Frontal cortex (tissue), 4 donors: ENCODE measurements at places on chromosomes 6 and 20.
A peak's percentile ranks its signal among the peaks of the same experiment; 100 is the strongest.

GRCh38 chr6:25242567-25242966 is 36.6 kb upstream of the CARMIL1 start:
- DNase-seq, result no peak

DNA sequence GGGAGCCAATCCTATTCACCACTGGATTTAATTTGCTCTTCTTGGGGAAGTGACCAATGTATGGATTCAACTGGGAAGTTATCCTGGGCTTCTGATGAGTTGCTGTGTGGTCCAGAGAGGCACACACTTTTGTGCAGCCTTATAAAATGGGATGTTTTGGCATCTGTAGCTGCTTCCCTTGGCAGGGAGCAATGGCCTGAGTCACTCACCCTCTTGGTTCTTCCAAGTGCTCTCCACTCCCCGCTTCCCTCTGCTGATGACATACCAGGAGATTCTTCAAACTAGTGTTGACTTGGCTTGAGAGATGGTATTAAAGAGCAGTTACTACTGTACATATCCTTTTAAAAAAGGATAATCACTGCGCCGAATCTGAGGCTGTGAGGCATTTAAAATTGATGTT is 105.8 kb downstream of the JARID2 start:
- no peak for DNase-seq

GRCh38 chr6:166418691-166419143 is 36.0 kb upstream of the MPC1 start:
- DNase-seq, result no peak

- no peak for DNase-seq
Measured at GRCh38 chr6:100035873-100036653, 42.0 kb upstream of the MCHR2 start.

DNA sequence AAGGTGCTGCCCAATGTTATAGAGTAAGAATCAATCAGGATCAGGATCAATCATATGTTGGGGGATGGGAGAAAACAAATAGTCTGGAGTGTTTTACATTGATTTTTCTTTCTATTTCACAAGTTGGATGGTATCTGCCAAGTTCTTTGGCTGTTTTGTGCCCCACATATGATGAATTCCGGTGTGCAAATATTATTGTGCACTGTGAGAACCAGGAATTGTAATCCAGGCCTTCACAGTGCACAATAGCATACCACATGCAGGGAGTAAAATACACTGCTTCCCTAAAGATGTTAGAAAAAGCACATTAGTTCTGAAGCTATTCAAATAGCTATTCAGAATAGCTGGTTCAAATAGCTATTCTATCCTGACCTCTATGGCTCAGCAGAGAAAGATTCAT is 133.7 kb downstream of the LCA5 start:
- no peak for DNase-seq

DNA sequence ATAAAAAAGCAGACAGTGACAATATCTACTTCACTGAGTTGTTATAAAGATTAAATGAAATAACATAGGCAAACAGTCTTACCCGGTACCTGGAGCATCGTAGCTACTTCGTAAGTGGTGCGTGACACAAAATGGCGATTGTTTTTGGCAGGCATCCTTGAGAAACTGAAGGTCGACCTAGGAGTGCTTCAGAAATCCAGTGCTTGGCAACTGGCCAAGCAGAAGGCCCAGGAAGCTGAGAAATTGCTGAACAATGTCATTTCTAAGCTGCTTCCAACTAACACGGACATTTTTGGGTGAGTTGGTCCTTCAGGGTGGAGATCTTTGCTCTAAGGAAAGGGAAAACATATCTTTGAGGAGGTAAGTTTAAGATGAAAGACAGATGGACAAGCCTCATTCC is 4.8 kb downstream of the BPIFA2 start:
- no peak for DNase-seq

GRCh38 chr6:165986914-165987482 is 180.7 kb downstream of the TBXT start:
- DNase-seq, result no peak

DNA sequence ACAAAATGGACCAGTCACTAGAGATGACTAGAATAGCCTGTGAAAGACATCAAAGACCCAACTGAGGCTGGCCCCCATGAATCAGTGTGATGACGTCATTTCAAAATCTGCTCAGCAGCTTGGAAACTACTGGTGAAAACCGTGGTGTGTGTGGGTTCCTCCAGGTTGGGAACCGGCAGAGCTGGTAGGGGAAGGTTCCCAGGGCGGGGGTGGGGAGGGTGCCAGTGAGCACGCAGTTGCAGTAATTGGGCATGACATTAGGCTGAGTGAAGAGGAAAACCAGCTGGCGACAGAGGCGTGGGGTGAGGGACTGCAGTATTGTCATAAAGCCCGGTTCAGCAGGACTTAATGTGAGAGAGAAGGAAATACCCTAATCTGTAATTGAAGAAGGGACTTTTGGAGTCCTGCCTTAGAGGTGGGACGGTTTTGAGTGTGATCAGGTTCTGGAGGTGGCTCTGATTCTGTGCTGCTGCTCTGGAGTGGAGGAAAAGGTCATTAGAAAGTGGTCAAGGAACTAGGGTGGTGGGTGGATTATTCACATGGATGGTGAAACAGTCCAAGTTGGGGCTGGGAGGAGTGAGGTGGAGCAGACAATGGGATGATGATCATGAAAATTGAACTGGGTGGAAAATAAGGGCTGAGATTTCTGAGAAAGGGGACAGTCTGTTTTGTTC is 52.0 kb upstream of the MTHFD1L start:
- DNase-seq, result peak; percentile 35

DNA sequence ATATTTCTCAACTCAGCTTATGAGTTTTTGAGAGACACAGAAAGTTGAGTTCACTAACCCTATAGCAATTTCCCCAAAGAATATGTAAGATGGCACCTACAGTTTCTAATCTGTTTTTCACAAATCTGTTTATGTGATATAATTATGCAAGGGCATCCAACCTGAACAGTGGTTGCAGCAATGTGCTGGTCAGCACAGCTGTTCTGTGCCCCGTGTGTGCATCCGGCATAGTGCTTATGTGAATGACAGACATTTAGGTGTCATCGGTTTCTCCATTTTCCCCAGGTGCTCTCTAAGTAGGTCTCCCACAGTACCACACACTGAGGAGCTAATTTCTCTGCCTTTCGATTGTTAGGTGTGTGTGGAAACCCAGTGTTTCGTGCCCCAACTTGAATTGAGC is 7.7 kb upstream of the BACH2 start:
- no peak for DNase-seq

- DNase-seq, result no peak
Measured at GRCh38 chr6:101650402-101651100, 257.0 kb downstream of the GRIK2 start.

DNA sequence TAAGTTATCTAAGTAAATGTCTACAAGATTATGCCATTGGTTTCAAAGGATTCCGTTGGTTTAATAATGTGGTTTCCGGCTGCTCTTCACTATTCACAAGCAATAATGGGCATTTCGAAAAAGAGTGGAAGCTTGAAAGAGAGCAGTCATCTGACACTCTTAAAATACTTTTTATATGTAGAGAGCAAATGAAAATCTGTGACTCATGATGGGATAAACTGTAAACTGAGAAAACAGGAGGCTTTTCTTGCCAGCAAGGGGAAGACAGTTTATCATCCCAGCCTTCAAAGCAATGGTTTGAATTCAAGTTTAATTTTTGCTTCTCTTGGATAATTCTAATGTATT is 145.7 kb downstream of the KHDC1L start:
- DNase-seq, result no peak

- DNase-seq, result no peak
Measured at GRCh38 chr6:104987218-104987617, 30.3 kb downstream of the LIN28B start.

GRCh38 chr6:111921103-111921502 is 47.9 kb upstream of the FYN start:
- no peak for DNase-seq

DNA sequence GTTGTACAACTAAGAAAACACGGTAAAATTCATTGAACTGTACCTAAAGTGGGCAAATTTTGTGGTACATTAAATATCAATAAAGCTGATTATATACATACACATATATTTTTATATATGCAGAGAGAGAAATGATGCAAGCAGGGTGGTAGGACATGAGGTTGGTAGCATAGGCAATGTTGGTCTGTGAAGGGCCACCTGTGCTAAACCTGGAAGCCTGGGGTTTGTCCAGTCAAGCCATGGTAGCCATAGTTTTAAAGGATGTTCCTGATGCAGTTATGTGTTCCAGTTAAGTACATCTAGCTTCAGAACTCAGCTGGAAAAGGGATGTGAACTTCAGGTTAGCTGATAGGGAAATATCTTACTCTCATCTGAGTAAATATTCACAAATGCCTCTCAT is 60.1 kb downstream of the TRIM38 start:
- DNase-seq, result no peak

DNA sequence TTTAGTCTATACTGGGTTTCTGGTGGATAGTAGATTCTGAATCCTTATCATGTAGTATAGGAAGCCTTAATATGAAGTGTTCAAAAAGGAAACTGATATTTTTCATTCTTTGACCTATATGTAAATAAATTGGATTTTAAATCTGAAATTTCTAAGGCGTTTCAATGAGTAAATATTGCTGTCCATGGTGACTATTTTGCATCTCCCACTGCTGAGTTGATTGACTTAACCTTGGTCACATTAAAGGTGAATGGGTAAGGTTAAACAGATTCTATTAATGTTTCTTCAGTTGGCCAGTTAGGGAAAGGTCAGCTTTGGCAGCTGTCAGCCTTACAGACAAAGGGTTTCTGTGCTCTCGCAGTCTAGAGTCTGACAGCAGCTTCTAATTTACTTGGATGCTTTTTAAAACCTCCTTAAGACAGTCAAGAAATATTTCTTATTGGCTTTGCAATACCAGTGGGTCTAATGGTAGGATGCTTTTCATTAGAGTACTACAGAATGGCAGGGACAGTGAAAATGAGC is 24.8 kb downstream of the PRIM2 start:
- DNase-seq, result no peak

DNA sequence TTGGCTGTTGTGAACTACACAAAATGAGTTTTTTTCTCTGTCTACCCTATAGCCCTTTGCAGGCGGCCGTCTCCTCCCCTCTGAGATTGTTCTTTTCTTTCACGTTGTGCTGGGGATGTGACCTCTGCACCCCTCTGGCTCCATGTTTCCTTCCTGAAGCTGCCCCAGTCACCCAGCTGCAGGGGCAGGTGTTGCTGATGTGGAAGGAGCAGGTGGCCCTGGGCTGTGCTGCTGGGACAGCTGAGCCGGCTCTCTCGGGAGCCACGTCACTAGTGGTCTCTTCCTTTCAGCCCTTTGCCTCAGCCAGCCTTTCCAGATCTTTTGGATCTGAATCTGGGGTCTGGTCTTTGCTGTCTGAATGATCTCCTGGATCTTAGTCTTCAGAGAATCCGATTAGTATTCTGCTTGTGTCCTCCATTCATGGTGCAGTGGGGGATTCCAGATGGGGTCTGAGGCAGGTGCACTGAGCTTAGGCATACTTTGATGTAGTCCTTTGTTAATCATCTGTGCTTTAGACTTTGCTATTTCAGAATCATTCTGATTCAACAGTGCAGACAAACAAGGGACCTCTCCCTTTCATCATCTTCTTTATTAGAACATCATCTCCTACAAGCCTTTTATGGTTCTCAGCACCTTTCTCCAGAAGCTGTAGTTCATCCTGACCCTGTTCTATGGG is 31.4 kb downstream of the TMEM181 start:
- DNase-seq, result no peak

- DNase-seq, result no peak
Measured at GRCh38 chr6:31874084-31874670, 4.6 kb downstream of the SLC44A4 start.

DNA sequence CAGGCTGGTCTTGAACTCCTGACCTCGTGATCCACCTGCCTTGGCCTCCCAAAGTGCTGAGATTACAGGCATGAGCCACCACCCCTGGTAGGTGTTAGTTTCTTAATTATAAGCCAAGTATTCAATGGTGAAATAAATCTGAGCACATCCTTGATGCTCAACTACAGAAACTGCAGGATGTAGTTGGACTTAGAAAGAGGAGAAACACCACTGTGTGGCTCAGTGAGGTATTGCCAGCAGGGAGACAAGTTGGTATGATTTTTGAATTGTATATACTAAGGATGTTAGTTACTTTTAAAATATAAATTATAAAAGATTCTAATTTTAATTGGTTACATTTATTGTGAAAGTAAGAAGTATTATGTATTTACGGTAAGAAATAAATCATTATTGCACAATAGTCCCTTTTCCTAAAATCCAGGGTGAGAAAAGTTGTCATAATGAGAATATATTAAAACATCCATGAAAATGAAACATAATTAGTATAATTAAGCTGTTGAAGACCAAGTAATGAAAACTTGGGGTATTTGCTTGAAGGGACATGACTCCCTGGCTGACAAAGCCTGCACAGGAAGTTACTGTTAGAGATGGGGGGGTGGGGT is 17.6 kb downstream of the SLC18B1 start:
- DNase-seq, result no peak

DNA sequence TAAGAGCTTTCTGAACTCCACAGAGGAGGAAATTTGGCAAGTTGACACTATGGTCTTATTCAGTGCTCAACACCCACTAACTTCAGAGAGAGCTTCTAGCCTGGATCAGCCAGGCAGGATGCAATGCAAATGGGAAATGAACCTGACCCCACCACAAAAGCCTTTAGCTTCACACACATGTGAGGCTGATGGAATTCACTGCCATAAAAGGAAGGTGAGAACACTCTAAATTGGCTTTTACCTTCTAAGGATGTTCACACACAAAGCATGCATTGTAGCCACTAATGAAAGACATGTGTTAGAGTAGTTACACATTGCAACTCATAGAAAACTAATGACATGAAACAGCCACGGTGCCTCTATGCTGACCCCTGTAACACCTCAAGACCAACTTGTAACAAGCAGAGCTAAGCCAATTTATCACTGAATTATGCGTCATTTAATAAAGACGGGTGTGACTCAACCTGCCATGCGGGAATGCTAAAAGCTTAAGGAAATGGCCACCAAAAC is 262.1 kb downstream of the HACE1 start:
- DNase-seq, result no peak
